ENCODE measurements at places on chromosomes 11 and 22.

GRCh38 chr11:126682590-126682989 lies 318.0 kb downstream of the KIRREL3 start:
- no peak for DNase-seq

GRCh38 chr11:29023761-29024160 lies 915.6 kb downstream of the METTL15 start:
- DNase-seq, result no peak

- DNase-seq, result no peak
Measured at GRCh38 chr22:44019846-44020245, 4.3 kb upstream of the PARVB start.

- no peak for DNase-seq
Measured at GRCh38 chr11:5696210-5696609, 6.6 kb downstream of the TRIM22 start.

DNA sequence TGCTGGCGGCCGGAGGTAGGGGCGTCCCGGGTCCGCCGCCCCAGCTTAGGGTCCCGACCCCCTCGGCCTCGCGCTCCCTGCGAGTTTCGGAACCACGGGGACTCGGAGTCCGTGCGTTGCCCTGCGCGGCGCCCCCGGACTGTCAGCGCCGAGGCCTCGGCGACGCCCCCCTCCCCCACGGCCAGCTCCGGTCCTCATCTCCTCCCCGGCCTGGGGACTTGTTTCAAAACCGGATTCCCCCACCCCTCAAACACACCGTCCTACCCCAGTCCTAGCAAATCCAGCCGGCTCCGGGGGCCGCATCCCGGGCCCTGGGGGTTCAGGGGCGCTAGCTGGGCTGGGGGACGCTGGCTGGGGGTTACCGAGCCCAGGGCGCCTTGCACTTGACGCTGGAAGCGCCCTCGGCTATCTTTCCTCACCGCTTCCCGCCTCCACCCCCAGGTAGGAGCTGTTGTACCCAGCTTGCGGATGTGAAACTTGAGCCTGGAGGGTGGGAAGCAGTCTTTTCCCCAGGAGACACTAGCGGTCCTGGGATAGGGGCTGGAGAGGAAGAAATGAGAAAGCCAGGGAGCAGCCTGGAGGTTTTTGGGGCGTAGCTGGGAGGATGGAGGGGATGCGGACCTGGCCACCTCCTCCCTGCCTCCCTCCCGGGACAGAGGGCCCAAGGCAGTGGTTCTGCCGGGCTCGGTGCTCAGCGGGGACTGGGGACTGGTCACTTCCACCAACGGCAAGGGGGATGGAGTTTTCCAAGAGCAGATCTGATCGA lies 550 bp downstream of the FBLN1 start:
- no peak for DNase-seq

- DNase-seq, result no peak
Measured at GRCh38 chr22:21826204-21826603, 41.2 kb downstream of the MAPK1 start.

GRCh38 chr11:104134745-104135144 lies 29.2 kb downstream of the PDGFD start:
- no peak for DNase-seq

GRCh38 chr11:114705280-114706024 lies 27.1 kb downstream of the NXPE2 start:
- DNase-seq, result no peak

GRCh38 chr11:73379189-73379880 lies 3.1 kb downstream of the RELT start:
- DNase-seq, result no peak

DNA sequence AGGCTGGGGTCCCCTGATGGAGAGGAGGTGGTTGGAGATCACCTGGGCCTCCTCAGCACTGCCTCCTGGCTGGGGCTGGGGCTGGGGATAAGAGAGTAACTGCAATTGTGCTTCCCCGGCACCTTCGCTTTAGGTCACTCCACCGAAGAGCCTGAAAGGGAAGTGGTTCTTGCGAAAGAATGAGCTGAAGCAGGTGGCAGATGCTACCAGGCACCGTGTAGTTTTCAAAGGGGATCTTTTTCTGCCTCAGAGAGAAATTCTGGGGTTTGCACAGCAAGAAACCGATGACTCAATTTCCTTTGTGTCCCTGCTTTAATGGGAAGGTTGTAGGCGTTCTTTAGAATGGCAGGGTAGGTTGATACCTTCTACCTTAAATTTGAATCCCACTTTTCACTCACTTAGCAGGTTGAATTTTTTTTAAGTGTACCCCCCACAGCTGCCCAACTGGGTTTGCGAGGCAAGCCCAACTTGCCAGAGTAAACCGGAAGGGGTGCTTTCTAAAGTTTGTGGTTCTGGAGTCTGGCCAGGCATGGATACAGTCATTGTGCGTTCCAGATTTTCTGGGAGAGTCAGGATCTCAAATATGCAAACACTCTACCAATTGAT lies 5.3 kb downstream of the CD44 start:
- peak; percentile 53 for DNase-seq

DNA sequence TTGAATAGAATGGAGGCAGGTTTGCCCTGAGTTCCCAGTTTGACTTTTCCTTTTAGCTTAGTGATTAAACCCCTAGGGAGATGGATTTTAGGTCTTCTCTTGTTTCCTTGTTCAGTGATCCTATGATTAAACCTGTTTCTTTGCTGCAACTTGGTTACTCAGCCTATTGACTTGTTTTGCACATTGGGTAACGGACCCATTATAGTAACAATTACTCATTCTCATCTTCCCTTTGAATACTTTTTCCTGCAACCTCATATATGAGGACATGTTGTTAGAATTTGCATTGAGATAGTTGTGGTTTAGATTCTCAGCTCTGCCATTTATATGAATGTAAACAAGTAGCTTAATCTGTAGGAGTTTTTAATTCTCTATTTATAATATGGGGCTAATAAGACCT lies 489.2 kb upstream of the CNTN5 start:
- DNase-seq, result no peak

DNA sequence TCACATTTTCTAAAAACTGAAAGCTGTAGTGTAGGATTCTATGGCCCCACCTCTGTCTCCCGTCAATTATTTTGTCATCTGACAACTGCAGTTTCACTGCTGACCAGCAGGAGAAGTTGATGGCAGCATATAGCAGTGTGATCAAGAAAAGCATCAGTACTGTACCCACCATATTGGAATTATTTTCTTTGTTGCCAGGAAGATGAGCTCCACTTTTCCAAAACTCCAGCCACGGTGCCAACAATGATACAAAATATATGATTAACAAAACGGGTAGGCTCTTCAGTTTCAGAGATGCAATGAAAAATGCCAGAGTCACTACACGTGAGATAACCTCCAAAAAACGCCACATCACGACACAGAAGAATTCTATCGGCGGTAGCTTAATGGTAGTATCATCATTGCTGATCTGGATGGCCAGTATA lies 41.3 kb downstream of the XKR3 start:
- DNase-seq, result no peak

- DNase-seq, result no peak
Measured at GRCh38 chr11:68542617-68543016, 82.1 kb downstream of the PPP6R3 start.

DNA sequence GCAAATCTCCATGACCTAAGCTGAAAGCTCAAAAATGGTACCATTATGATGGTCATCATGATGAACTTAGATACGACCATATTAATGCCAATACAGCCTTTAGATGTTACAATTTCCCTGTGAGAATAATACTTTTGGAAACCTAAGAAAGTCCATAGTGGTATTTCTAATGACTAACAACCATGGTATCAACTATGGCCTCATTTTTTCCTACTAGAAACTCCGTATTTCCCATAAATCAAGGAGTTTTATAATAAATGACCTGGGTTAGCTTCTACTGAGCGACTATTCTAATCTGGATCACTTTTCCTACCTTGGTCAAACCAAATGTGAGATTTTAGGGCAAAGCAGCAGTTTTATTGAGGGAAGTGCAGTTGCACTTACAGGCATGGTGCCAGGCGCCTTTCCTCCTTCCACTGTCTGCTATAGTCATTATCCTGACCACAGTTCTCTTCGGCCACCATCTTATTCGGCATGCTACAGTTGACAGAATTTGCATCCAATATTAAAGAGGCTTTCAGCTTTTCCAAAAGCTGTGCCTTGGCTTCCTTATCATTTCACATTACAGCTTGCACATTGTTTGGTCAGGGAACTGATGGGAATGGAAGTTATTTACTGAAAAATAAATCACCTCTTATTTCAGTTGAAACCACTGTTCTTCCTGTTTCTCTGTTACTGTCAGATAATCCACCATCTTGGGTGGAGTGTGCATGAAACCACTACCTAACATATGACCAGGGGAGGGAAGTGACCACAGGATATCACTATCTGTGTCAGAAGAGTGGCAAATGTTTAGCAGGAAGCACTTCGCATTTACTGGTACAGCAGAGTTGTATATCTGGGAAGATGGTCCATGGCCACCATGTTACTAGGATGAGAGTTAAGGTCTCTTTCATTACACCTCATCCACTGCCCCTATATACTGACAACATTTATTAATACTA lies 74.5 kb upstream of the PICALM start:
- DNase-seq, result no peak

- no peak for DNase-seq
Measured at GRCh38 chr11:6602096-6602940, 1.1 kb downstream of the RRP8 start.

GRCh38 chr11:118618991-118619375 lies 11.6 kb downstream of the PHLDB1 start:
- DNase-seq, result no peak

DNA sequence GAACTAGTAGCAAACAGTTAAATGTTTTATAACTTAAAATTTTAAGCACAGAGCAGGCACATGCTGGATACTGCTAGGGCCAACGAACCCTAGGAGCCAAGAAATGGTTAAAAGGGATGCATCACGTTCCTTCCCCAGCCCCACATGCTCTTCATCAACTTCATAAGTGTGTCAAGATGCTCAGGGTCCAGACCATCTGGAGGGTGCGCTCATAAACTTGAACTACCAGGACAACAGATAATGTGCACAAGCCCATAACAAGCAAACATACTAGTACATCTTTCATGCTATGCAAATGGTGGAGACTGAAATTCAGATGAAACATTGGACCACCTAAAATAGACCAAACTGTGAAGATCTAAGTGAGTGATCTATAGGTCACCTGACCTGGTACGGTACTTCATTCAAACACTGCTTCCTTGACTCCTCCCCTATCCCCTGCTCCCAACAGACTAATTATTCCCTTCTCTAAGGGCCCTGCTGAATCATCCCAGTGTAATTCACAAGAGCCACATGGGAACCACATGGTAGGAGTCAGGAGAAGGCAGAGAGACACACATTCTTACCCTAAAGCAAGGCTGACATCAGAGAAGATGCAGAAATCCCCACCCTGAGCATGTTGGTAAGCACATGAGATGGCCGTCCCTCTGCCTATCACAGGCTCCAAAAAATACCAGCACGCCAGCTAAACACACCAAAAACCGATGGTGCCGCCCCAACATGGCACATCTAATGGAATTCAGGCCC lies 83.9 kb downstream of the ETS1 start:
- DNase-seq, result no peak

- no peak for DNase-seq
Measured at GRCh38 chr11:131463162-131463561, 92.7 kb downstream of the NTM start.

DNA sequence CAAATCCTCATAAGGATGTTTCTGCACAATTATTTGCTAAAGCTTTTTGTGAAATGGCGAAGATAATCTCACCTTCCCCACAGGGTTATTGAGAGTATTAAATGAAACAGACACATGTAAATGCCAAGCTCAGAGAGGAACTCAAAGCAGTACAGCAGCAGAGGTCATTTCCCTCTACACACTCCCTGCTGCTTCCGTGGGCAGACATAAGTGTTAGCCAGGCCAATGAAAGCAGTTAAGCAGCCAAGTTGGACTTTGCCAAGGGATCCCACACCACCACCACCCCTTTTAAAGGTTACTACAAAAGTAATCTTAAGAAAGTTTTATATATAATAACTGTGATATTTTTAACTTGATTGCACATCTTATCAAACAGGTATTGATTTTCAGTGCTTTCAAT lies 4.0 kb upstream of the FAM111A start:
- DNase-seq, result no peak

GRCh38 chr11:126163074-126163700 lies 48.3 kb downstream of the RPUSD4 start:
- DNase-seq, result no peak
